Stimulated activated CD4-positive, alpha-beta T cell treated with anti-CD3 and anti-CD28 coated beads, Interleukin-12 subunit alpha, Interleukin-12 subunit beta, amount 100 ng/mL, for 4 hours (primary cell): ENCODE measurements at places on chromosomes 16 and 17.

GRCh38 chr17:47682138-47682537 lies 11.8 kb upstream of the TBKBP1 start:
- no peak for DNase-seq

GRCh38 chr17:74249590-74250270 lies 24.3 kb upstream of the DNAI2 start:
- no peak for DNase-seq

DNA sequence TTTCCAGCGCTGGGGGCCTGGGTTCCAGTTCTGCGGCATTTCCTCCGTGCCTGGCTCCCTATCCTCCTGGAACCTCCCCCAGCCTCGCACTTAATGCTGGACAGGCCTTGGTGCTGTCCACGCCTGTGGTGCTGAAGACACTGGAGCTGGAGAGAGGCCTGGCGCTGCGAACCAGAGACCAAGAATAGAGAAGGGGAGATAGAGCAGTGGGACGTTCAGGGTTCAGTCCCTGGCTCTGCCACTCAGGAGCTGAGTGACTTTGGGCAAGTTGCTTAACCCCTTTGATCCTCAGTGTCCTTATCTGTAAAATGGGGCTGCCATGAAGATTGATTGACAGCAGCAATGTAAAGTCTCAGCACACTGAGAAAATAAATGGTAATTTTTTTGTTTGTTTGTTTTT lies 11.9 kb downstream of the SBK1 start:
- no peak for DNase-seq

DNA sequence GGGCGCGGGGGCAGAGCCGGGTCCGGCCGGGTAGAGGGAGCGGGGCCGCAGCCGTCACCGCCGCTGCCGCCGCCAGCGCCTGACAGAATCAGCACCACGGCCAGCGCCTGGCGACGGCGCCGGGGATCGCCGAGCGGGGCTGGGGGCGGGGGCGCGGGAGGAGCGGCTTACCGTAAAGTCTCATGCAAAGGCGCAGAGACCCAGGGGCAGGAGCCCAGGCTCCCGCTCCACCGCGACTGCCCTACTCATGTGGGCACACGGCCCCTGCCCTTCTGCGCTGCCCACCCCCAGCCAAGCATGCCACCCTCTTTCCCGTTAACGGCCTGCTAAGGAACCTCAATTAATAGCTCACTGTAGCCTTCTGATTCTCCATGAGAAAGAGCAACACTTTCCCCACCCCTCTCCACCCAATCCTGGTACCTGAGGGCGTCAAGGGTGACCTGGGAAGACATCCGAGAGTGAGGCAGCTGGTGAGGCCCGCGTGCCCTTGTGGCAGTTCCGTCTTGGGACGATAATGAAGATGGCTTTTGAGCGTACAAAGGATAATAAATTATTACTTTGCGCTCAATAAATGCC lies at the start of gene SEZ6:
Gene SEZ6, minus strand, starts transcription at position 98 of the 576 bp plus-strand sequence. CDS start 164 bp downstream, outside the sequence.
- DNase-seq = peak; percentile 71

DNA sequence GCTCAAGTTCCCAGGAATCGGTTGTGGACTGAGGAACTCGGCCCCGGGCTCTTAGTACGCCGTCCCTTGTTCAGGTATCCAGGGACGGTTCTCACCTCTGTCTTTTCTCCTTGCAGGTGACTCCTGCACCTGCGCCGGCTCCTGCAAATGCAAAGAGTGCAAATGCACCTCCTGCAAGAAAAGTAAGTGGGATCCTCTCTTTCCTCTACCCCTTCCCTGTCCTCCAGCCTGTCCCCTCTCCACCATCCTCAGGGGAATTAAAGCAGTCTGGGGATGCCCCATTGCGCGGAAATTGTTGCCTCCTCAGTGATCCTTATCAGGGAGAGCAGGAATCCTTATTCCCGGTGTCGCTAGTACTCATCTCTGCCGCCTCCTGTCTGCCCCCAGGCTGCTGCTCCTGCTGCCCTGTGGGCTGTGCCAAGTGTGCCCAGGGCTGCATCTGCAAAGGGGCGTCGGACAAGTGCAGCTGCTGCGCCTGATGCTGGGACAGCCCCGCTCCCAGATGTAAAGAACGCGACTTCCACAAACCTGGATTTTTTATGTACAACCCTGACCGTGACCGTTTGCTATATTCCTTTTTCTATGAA lies 585 bp downstream of the MT2A start:
- DNase-seq = no peak

GRCh38 chr16:73886426-73886825 lies 410.2 kb upstream of the PSMD7 start:
- no peak for DNase-seq

DNA sequence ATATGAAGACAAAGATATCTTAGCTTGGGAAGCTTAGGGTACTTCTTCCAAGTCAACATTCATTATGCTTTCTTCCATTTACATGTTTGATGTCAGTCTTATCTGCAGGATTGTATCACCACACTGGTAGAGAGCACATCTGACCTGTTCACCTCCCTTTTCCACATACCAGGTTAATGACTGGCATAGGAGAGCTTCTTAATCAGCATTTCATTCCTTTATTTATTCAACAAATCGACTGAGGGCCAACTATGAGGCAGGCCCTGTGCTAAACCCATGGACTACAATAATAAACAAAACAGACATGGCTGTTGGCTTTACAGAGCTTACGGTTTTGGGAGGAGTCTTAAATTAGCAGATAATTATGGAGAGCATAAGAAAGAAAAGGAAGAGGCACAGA lies 378.1 kb upstream of the CDH11 start:
- DNase-seq = no peak

- no peak for DNase-seq
Measured at GRCh38 chr17:11944587-11944986, 52.7 kb downstream of the ZNF18 start.

- no peak for DNase-seq
Measured at GRCh38 chr17:62827746-62828485, 19.8 kb upstream of the MARCHF10 start.

DNA sequence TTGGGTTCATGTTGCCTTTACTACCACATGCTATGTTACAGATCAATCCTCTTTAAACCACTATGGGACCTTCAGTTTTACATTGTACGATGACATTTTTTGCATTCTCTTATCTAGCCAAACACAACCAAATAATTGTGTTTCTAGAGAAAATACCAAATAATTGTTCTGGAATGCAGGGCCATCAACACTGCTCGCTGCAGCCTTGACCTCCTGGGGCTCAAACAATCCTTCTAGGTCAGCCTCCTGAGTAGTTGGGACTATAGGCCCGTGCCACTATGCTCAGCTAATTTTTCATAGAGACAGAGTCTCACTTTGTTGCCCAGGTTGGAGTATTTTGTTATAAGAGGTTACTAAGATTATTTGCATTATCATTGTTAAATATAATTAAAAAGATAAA lies 237.5 kb upstream of the PMFBP1 start:
- DNase-seq = no peak

DNA sequence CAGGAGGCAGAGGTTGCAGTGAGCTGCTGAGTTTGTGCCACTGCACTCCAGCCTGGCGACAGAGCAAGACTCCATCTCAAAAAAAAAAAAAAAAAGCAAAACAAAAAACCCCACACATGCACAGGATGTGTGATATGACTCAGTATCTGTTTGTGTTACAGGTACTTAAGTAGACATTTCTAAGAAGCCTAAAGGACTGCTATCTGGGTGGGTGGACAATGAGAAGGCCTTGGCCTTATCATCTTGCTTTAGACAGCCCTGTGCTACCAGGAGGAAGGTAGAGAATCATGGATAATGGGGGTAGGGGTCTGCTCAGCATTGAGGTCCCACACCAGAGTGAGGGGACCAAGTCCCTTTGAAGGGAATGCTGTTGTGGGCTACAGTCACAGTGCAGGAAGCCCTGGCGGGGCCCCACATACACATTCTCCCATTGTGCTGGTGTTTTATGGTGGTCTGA lies 26.7 kb downstream of the PLD6 start:
- no peak for DNase-seq

DNA sequence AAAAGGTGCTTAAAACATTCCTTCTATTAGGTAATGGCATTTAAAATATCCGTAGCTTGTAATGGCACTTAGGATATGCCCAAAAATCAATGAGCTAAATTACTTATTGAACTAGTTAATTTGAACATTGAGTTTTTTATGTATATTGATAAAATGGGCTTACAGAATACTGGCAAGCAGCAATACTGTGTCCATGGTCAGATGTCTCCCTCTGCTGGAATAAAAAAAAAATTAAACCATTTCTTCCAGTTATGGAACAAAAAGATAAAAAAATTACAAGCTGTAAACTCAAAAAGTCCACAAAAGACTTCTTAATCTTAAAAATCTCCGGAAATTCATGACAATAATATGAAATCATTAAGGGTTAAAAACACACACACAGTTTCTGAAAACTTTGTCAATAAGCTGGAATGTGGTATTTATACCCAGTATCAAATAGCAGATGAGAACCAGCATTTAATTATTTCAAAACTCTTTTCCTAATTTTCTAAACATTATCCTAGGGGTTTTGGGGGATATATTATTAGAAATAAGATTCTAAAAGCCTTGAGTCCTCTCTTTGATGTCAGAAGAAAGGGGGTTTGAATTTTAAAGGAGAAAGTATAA lies 21.5 kb upstream of the PSMD7 start:
- no peak for DNase-seq

DNA sequence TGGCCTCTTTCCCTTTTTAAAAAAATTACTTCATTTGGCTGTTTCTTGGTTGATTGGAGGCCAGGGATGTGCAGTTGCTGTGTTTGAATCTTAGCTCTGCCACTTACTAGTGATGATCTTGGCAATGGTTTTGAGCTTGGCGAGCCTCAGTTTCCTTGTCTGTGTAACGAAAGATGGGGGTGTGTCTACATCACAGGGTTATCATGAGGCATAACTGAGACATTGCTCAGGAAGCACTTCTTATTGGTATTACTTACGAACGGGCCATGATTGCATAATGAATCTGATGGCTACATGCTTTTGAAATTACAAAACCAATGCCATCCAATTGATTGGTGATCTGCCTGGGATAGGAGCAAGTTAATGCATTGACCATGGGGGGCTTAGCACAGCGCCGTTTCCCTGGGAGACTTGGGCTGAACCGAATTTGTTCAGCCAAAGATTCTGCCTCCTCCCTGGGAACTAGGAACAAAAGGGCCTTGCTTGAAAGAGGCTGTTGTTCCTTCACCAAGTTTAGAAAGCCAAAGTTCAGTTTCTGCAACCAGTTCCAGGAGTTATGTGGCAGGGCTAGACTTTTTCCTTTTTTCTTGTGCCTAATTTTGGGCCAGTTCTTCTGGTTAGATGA lies 21.9 kb downstream of the CMIP start:
- no peak for DNase-seq

GRCh38 chr17:35731917-35732805 lies 722 bp downstream of the RASL10B start:
- DNase-seq = no peak

- DNase-seq = peak; percentile 27
Measured at GRCh38 chr16:11181899-11182279, 74.1 kb downstream of the SOCS1 start.

DNA sequence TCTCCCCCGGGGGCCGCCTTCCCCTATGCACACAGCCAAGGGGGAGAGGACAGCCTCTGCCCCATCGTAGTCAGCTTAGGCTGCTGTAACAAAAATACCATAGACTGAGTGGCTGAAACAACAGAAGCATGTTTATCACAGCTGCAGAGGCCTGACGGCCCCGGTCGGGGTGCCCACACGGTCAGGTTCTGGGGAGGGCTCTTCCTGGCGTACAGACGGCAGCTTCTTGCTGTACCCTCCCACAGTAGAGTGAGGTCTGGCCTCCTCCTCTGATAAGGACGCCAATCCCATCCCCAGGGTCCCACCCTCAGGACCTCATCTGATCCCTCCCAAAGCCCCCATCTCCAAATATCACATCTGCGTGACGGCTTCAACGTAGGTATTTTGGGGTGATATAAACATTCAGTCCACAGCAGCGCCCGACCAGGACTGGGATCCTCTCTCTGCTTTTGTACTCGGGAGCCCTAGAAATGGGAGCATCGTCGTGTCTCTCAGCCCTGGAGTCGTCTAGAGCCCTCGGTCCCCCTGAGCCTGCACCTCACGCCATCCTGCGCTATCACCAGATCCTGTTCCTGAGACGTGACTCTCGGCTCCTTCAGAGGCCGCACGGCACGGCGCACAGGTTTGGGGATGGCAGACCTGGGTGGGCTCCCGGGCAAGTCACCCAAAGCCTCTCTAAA lies 67.8 kb downstream of the RPH3AL start:
- no peak for DNase-seq

GRCh38 chr16:62712566-62712965 lies 676.3 kb upstream of the CDH8 start:
- no peak for DNase-seq

DNA sequence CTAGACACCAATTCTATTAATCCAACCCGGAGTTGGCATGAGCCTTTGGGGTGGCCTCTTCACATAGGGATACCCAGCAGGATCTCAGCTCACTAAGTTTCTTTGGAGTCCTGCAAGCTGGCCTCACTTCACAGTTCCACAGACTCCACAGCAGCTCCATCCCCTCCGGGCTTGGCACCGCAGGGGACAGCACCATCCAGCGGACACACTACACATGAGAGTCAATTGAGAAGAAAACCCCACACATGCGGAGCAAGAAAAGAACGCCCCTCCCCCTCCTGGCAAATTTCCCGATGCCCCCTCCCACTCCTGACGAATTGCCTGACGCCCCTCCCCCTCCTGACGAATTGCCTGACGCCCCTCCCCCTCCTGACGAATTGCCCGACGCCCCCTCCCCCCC lies 31.1 kb downstream of the KLHDC4 start:
- DNase-seq = no peak

GRCh38 chr17:79861413-79862216 lies 22.4 kb upstream of the CBX4 start:
- DNase-seq = no peak

DNA sequence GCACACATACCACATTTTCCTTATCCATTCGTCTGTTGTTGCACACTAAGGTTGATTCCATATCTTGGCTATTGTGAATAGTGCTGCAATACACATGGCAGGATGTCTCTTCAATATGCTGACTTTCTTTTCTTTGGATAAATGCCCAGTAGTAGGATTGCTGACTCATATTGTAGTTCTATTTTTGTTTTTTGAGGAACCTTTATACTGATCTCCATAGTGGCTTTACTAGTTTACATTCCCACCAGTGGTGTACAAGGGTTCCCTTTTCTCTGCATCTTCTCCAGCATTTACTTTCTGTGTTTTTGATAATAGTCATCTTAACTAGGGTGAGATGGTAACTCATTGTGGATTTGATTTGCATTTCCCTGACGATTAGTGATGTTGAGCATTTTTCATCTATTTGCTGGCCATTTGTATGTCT lies 118.1 kb downstream of the STXBP4 start:
- no peak for DNase-seq

GRCh38 chr16:31085873-31086628 lies 2.7 kb downstream of the PRSS53 start:
- DNase-seq = no peak

GRCh38 chr17:45261577-45262515 lies at the start of gene SPATA32:
Gene SPATA32, minus strand, starts transcription at chr17:45262094. Its CDS starts 78 bp downstream, at chr17:45262016.
- peak; percentile 62 for DNase-seq

- DNase-seq = no peak
Measured at GRCh38 chr17:29777663-29778062, 152.4 kb downstream of the SSH2 start.

GRCh38 chr17:60065867-60066266 lies 12.9 kb downstream of the HEATR6 start:
- DNase-seq = no peak

- no peak for DNase-seq
Measured at GRCh38 chr16:19329932-19330331, 44.4 kb downstream of the CLEC19A start.
